ENCODE measurements at places on chromosomes 13 and 19.

DNA sequence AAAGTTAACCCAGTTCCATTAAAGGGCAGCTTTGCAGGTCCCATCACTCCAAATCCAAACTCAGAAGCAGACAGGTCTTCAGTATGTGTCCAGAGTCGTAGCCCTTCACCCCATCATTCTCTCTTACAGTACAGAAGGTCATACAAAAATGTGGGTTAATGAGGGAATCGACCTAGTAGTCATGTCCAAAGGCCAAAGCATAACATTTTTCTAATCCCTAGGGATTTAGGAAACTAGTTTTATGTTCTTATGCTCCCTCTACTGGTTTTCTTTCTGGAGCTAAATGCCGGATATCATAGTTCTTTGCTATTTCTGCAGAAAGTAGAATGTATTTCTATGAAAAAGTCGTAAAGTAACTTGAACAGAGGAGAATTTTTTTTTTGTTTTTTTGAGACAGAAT, 72.2 kb downstream of the DHRS12 start:
- no peak for DNase-seq

DNA sequence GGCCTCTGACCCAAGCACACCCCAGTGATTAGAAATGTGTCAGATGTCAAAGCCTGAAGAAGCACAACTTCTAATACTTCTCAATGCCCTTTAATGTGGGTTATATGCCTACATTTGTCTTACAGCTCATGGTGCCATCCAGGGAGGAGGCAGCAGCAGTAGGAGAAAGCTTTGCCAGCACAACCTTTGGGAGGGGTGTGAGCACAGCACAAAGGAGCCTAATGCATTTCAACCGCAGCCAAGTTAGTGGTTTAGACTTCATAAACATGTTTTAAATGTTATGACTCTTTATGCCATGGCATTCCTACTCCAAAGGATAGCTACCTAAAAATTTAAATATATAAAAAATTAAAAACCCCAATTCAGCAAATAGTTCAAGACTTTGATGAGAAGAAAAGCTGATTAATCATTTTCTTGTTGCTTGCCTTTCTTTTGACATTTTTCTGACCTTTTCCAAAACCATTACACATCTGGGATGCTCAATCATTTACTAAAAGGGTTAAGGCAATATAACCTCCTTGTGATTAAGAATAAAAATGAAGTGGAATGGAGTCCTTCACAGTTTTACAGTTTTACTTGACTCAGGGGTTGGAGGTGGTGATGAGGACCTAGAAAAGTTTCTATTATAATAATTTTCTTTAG, 142.7 kb downstream of the DLEU7 start:
- DNase-seq, result no peak

- DNase-seq, result no peak
Observed at GRCh38 chr19:31275068-31275334, 74.2 kb downstream of the TSHZ3 start.

DNA sequence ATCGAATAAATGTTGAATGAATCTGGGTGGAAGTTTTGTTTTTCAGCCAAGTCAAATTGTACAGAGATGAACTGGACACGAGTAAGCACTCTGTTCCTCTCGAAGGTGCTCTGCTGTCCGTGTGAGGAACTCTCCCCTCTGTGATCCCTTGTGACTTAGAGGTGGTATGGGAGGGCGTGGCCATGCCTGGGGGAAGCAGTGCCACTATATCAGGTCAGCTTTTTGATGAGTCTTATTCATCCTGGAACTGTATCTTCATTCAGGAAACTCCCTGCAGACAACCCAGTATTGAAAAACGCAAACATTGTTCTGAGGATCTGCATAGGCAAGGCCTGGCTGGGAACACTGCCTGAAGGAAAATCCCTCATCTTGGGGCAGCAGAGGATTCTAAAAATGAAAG, 45.7 kb upstream of the FLT1 start:
- DNase-seq, result no peak

DNA sequence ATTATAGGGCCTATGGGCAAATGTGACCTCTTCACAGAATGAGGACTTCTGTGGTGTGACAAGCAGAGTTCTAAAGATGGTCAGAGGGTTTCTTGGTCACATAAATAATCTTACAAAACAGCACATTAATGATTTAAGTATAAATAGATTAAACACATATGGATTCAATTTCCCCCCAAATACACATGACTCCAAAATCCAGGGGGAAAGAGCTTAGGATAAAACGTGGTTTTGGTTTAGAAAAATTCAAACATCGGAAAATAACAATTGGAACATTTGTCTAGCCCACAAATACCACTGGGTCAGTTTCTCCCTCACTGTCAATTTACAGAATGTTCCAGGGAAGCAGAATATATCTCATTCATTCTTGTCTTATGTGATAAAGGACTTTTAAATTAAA, 283.1 kb downstream of the COG6 start:
- no peak for DNase-seq

DNA sequence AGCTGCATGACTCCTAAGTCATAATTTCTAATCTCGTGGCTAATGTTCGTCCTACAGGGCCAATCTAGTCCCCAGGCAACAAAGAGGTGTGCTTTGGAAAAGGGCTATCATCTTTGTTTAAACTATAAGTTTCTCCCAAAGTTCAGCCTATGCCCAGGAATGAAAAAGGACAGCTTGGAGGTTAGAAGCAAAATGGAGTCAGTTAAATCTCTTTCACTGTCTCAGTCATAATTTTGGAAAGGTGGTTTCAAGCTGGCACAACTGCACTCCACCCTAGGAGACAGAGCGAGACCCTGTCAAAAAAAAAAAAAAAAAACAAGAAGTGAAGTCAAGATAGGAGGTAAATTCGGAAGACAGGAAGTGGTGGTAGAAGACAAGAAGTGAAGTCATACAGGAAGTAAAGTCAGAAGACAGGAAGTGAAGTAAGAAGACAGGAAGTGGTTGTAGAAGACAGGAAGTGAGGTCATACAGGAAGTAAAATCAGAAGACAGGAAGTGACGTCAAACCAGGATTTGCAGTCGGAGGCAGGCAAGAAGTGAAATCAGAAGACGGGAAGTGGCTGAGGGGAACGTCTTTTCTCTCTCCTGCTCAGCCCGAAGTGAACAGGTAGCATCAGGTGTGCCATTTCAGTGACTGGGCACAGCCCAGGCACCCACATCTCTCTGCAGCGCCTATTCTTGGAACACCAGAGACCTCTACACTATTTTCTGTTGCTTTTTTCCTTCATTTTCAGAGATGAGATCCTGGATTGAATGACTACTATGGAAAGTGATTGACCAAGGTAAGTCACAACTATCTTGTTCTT, 32.2 kb downstream of the GP6 start:
- DNase-seq, result peak; percentile 17

- DNase-seq, result no peak
Observed at GRCh38 chr13:20387441-20387971, 138.2 kb downstream of the CRYL1 start.

DNA sequence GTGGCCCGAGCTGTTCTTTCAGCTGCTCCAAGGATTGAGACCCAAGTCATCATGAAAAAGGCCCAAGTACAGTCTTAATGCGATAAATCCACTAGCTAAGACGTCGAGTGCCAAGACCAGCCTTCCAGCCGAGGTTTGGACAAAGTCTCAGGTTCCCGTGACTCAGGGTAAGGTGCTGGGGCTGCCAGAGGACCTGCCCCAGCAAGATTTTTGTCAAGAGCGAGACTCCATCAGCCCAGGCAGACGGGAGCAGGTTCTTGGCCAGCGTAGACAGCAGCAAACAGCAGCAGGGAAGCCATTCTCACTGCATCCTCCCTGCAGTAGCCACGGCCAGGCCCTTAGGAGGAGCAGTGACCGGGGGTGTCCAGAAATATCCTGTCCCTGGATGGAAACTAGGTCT, 3.4 kb downstream of the FEM1A start:
- no peak for DNase-seq

GRCh38 chr19:5837761-5838352, 1.6 kb downstream of the FUT6 start:
- DNase-seq, result no peak

DNA sequence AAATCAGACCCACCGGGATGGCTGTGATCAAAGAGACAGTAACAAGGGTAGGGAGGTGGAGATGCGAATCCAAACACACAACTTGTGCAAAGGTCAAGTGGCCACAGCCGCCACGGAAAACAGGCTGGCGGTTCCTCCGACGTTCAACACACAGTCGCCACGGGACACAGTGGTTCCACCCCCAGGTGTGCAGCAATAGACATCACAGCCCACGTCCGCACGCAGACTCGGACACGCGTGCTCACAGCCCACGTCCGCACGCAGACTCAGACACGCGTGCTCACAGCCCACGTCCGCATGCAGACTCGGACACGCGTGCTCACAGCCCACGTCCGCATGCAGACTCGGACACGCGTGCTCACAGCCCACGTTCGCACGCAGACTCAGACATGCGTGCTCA, 70.1 kb downstream of the RASA3 start:
- no peak for DNase-seq

- DNase-seq, result no peak
Observed at GRCh38 chr19:55034751-55035150, 3.3 kb downstream of the GP6 start.

GRCh38 chr13:27053210-27053884, 118.3 kb downstream of the USP12 start:
- no peak for DNase-seq

GRCh38 chr13:20369886-20370361, 137.8 kb upstream of the GJB6 start:
- DNase-seq, result no peak

GRCh38 chr13:75271846-75272245, 210.1 kb downstream of the TBC1D4 start:
- DNase-seq, result no peak

DNA sequence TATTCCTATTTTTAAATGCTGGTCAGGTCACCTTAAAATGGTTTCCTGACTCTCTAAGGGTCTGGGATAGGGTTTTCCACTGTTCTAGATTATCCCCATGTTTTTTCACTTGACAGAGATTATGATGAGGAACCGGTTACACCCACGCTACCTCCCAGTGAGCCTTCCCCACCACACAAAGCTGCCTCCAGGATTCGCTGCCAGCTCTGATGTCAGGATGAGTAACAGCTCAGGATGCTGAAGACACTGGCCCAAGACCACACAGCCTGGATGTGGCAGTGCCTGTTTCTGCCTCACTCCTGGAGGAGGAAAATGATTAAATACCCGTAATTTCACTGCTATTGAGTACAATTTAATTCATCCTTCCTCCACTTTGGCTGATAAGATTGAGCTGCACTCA, 22.9 kb downstream of the ZNF114 start:
- no peak for DNase-seq

DNA sequence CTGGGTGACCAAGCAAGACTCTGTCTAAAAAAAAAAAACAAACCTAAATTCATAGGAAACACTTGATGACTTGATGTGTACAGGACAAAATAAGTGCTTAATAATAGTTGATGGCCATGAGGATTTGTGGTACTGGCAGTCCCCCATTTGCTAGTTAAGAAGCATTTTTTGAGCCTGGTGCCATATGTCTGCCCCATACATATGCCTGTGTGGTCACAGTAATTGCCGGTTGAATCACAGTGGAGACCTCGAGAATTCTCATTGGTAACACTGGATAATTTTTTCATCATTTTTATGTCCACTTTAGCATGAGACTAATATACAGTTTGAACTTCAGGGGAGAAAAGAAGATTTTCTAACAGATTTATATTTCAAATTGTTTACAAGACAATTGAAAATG, 79.2 kb downstream of the LRCH1 start:
- DNase-seq, result no peak

DNA sequence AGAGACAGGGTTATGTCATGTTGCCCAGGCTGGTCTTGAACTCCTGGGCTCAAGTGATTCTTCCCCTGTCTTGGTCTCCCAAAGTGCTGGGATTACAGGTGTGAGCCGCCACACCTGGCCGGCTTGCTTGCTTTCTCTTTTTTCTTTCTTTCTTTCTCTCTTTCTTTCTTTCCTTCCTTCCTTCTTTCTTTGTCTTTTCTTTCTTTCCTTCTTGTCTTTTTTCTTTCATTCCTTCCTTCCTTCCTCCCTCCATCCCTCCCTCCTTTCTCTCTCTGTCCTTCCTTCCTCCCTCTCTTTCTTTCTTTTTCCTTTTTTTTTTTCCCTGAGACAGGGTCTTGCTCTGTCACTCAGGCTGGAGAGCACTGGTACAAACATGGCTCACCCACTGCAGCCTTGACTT, 6.8 kb upstream of the BTBD2 start:
- no peak for DNase-seq

DNA sequence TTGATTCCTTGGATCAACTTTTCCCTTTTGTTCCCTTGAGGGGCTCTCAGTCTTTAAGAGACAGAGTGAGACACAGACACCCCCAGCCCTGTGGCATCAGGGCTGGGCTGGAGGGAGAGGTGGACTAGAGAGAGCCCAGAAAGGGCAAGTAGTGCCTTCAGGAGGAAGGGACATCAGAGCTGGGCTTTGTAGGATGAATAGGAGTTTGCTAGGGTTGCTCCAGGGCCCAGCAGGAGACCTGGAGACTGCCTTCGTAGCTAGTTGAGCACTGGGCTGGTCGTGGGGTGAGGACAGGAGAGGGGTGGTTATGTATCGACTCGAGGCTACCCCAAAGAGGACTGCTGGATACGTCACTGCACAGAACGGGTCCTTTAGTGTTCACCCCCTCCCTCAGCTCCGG, 5.4 kb downstream of the MAP1S start:
- no peak for DNase-seq

GRCh38 chr19:41918095-41918494, 10.2 kb downstream of the ERFL start:
- no peak for DNase-seq

GRCh38 chr19:33621811-33622504, at the start of gene CHST8:
CHST8 (plus strand) TSS chr19:33621953; CDS start chr19:33689262, 67,309 bp downstream.
- DNase-seq, result no peak

GRCh38 chr13:86282442-86282841, 483.2 kb upstream of the SLITRK6 start:
- DNase-seq, result no peak

DNA sequence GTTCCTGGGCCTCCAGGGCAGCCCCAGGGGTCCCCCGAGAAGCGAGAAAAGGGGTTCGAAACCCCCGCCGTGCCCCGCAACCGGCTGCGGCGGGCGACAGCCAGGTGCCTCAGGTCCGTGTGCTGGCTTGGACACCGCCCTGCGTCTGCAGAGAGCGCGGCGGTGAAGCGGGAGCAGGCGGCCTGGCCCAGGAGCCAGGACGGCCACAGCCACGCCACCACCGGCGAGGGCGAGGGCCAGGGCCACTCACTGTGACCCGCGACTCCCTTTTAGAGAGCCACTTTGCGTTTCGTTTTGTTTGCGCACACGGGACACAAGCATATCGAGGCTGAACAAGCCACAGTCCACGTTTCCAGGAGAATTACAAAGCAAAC, 110.4 kb downstream of the CRYL1 start:
- no peak for DNase-seq

DNA sequence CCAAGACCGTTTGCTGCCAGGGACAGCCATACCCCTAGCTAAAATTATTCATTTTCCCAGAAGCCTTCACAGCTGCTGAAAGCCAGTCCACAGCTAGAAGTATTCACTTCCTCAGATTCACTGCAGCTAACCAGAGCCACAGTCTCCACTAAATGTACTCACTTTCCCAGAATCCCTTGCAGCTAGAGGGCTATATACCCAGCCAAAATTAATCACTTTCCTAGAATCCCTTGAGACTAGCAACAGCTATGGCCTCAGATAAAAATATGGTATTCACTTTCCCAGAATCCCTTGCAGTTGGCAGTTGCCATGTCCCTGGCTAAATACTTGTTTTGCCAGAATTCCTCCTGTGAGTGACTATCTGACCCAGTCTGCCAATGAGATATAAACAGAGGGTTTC, 13.8 kb upstream of the MEIS3 start:
- DNase-seq, result no peak

- DNase-seq, result no peak
Observed at GRCh38 chr13:87129602-87130300, 541.4 kb upstream of the SLITRK5 start.

GRCh38 chr13:41597348-41598041, 140.1 kb downstream of the RGCC start:
- DNase-seq, result no peak

GRCh38 chr19:2191456-2192310, 27.9 kb downstream of the DOT1L start:
- DNase-seq, result no peak
